ENCODE measurements at places on chromosomes 1 and 21.

DNA sequence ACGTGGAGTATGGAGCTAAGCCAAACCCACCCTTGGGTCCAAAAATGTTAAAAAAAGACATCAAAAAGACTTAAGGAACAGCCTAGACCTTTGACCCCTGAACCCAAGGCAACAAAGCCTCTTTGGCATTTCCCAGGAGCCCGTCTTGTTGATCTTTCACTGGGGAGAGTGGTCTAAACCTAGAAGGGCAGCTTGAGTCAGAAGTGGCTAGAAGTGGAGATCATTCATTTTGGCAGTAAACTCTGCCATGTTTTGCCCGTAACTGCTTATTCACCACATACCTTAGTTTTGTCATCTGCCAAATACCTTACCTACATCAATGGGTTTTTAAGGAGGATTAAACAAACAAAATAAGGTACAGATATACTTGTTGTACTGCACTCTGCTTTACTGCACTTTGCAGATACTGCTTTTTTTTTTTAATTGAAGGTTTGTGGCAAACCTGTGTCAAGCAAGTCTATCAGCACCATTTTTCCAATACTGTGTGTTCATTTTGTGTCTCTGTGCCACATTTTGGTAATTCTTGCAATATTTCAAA lies 1.7 kb upstream of the CTSE start:
- H3K36me3 ChIP-seq, result no peaks in the 10 kb centered on the region
- DNase-seq, result no peak
- H3K4me1 ChIP-seq, result no peaks in the 10 kb centered on the region
- no peak overlapping the region for H3K27ac ChIP-seq
- H3K4me3 ChIP-seq, result no peak overlapping the region

- peaks cover 15% of the 10 kb centered on the region for H3K4me1 ChIP-seq
- peak overlapping the region; percentile 33 for H3K27ac ChIP-seq
These were observed 115.5 kb downstream of the RERE start for GRCh38 chr1:8701794-8702471.

DNA sequence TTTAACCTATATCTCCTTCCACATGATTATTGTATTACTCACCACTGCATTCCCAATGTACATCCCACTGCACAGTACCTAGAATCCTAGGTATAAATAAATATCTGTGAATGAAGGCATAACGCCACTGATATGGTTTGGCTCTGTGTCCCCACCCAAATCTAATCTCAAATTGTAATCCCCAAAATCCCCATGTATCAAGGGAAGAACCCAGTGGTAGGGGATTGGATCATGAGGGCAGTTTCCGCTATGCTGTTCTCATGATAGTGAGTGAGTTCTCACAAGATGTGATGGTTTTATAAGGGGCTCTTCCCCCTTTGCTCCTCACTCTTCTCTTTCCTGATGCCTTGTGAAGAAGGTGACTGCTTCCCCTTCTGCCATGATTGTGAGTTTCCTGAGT lies 599.0 kb upstream of the ADGRL2 start:
- H3K36me3 ChIP-seq, result no peaks in the 10 kb centered on the region
- H3K27ac ChIP-seq, result no peak overlapping the region
- H3K4me1 ChIP-seq, result no peaks in the 10 kb centered on the region
- no peak overlapping the region for H3K4me3 ChIP-seq
- no peak for DNase-seq

- no peaks in the 10 kb centered on the region for H3K4me1 ChIP-seq
- no peak overlapping the region for H3K4me3 ChIP-seq
- H3K27me3 ChIP-seq, result peaks cover 17% of the 10 kb centered on the region
- no peaks in the 10 kb centered on the region for H3K36me3 ChIP-seq
These were observed 8.6 kb downstream of the TNFRSF18 start for GRCh38 chr1:1197551-1198422.

GRCh38 chr1:2205191-2205952 lies 10.8 kb upstream of the FAAP20 start:
- H3K4me1 ChIP-seq, result peaks cover 74% of the 10 kb centered on the region
- H3K27me3 ChIP-seq, result no peaks in the 10 kb centered on the region
- peak; percentile 97 for DNase-seq
- peak overlapping the region; percentile 59 for H3K4me3 ChIP-seq
- H3K27ac ChIP-seq, result peak overlapping the region; percentile 95
- no peaks in the 10 kb centered on the region for H3K36me3 ChIP-seq

DNA sequence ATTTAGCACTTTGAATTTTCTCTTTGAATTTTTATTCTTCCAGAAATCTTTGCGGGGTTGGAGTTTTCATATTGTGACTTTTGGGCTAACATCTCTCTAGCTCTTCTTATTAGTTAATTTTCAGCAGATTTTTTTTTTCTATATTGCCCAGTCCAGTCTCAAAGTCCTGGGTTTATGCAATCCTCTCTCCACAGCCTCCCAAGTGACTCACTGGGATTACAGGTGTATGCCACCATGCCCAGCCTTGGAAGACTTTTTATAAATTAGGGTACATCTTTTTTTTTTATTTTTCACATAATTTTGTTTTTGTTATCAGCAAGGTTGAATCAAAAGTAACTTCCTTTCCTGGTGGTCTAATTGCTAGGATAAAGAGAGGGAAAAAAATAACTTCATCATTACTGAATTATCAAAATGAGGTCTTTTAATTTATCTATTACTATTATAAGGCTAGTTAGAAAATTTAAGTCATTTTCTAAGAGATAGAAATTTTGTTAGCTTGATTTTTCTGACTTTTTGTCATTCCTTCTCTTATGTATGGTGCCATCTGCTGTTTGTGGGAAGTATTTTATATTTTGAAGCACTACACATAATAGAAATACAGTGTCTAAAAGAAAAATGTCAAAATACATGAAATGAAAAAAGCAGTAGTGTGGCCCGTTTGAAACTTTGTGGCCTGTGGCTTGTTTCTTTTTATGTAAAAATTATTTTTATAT lies 273.4 kb upstream of the CACYBP start:
- H3K4me3 ChIP-seq, result no peak overlapping the region
- H3K27me3 ChIP-seq, result no peaks in the 10 kb centered on the region
- no peak overlapping the region for H3K27ac ChIP-seq
- H3K36me3 ChIP-seq, result no peaks in the 10 kb centered on the region
- no peak for DNase-seq

- H3K27ac ChIP-seq, result no peak overlapping the region
- no peaks in the 10 kb centered on the region for H3K27me3 ChIP-seq
- no peak overlapping the region for H3K4me3 ChIP-seq
These were observed 5.8 kb downstream of the VPS72 start for GRCh38 chr1:151184211-151184610.

DNA sequence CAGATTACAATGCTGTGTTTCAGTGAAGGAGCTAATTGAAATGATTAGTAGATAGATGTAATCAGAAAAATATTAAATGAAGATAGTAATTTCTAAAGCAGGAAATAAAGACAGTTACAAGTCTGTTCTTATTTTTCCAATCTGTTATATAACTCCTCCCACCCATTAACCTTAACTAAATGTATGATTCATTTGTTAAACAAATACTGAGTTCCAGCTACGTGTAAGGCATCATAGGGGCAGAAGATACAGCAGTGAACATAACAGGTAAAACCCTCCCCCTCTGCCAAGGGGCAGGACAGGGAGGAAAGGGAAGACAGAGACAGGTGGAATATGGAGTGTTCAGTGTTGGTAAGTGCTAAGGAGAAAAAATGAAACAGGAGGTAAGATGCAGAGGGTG lies at the start of gene FAM177B:
FAM177B (plus strand) TSS at position 231 of the 400 bp plus-strand sequence. CDS start 9,344 bp downstream, outside the sequence.
- no peaks in the 10 kb centered on the region for H3K4me1 ChIP-seq
- no peak within 1 kb of the TSS for H3K4me3 ChIP-seq
- DNase-seq, result no peak
- no peaks in the 10 kb centered on the region for H3K36me3 ChIP-seq
- H3K27ac ChIP-seq, result no peak within 1 kb of the TSS

GRCh38 chr1:20375563-20375962 lies 84.9 kb downstream of the VWA5B1 start:
- H3K27me3 ChIP-seq, result peaks cover 31% of the 10 kb centered on the region
- H3K4me1 ChIP-seq, result no peaks in the 10 kb centered on the region
- H3K27ac ChIP-seq, result no peak overlapping the region
- no peak overlapping the region for H3K4me3 ChIP-seq

DNA sequence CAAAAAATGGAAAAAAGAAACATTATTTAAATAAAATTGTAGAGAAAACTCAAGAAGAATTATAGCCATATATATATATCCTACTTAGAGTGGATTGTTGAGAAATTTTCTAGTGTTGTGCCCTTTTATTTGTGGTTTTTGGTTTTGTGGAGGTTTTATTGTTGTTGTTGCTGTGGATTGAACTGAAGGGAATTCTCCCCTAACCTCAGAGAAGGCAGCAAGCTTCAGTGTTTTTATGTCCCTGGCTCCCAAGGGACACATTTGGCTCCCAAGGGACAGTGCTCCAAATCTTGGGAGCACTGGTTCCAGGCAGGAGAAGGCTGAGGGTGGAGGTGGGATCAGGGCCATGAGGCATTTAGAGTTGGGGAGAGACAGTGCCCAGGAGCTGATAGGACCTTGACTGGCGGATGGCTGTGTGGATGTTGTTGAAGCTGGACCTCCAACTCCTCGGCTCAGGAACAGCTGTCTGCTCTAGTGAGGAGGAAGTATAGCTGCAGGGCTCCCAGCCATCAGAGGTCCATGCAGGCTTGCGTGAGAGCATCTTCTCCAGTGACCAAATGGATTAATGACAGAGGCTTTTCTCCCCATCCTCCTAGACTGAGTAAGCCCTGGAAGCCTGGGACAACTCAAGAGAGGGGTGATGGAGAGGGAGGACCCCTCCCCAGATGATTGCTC lies 100.5 kb downstream of the TEX35 start:
- H3K27me3 ChIP-seq, result no peaks in the 10 kb centered on the region
- no peak overlapping the region for H3K4me3 ChIP-seq
- DNase-seq, result no peak
- H3K4me1 ChIP-seq, result peaks cover 5% of the 10 kb centered on the region

GRCh38 chr21:31030367-31031106 lies 7.7 kb downstream of the KRTAP19-8 start:
- DNase-seq, result no peak
- H3K27ac ChIP-seq, result no peak overlapping the region
- no peak overlapping the region for H3K4me3 ChIP-seq
- H3K36me3 ChIP-seq, result no peaks in the 10 kb centered on the region
- H3K27me3 ChIP-seq, result no peaks in the 10 kb centered on the region

GRCh38 chr1:221756830-221757551 lies 15.1 kb upstream of the DUSP10 start:
- H3K27ac ChIP-seq, result no peak overlapping the region
- H3K4me1 ChIP-seq, result no peaks in the 10 kb centered on the region
- H3K36me3 ChIP-seq, result no peaks in the 10 kb centered on the region
- no peak overlapping the region for H3K4me3 ChIP-seq
- no peaks in the 10 kb centered on the region for H3K27me3 ChIP-seq

- H3K27me3 ChIP-seq, result no peaks in the 10 kb centered on the region
- no peak overlapping the region for H3K27ac ChIP-seq
- DNase-seq, result no peak
- H3K36me3 ChIP-seq, result no peaks in the 10 kb centered on the region
- no peaks in the 10 kb centered on the region for H3K4me1 ChIP-seq
- no peak overlapping the region for H3K4me3 ChIP-seq
These were observed 7.7 kb upstream of the PTGFRN start for GRCh38 chr1:116902027-116902426.

DNA sequence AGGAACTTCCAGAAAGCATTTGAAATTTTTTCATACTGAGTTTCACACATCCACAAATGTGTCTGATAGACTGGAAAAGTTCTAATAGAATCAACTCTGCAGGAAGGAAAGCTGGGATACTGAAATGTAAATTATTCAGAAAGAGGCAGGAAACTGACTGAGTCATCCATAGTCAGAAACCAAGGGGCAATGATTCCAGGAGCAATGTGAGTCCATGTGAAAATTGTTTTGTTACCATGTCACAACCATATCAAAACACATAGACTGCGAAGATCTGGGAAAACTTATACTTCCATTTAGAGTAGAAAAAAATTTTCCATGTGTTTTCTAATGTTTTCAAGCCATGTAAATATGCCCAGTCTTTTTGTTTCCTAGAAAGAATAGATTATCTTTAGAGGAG lies 142.3 kb upstream of the TMPRSS15 start:
- H3K27ac ChIP-seq, result no peak overlapping the region
- no peaks in the 10 kb centered on the region for H3K27me3 ChIP-seq
- H3K36me3 ChIP-seq, result no peaks in the 10 kb centered on the region
- H3K4me1 ChIP-seq, result no peaks in the 10 kb centered on the region
- H3K4me3 ChIP-seq, result no peak overlapping the region
- DNase-seq, result no peak
